ENCODE measurements at places on chromosomes 4 and X.

DNA sequence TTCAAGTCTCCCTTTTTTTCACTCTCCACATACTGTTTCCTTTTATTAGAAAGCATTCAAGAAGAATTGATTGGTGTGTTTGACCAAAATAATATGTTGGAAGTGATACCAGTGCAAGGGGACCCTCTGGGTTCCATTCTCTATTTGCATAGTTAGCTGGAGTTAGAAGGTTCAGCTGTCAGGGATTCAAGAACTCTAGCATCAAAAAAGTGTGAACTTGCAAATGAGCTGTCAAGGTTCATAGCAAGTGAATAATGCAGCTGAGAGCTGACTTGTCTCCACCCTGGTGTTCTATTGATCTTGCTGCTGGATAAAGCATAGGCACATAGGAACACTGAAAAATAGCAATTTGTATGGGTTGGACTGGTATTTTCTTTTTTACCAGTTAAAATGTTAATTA is 73.2 kb downstream of the SORBS2 start:
- no peak for DNase-seq

- no peak for DNase-seq
Measured at GRCh38 chr4:177239878-177240277, 69.8 kb upstream of the NEIL3 start.

- no peak for DNase-seq
Measured at GRCh38 chr4:20480165-20480947, 219.9 kb upstream of the PACRGL start.

DNA sequence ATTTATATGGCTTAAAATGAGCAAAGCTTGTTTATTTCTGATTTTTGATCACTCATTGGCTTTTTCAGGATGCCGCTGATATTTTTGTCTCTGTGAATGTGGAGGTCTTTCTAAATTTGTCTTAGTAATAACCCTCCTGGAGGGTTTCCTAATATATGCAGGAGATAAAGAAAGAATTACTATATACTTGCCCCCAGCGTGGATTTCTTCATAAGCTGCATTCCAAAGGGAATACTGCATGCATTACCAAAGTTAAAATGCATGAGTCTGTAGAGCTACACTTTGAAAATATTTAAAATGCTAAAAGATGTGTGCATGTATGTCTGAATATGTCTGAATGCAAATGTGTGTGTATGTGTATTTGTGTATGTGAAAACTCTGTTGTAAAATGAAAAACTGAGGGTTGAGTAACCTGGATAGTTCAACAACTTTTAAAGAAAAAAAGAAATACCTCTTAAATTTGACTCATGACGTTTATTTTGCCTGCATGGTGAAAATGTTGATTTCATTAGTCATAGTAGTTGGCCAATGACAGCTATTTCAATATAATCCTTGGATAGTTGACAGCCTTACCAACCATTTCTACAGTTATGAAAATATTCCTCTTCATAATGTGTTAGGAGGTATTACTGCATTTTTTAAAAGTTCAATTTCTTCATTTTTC is 113.2 kb upstream of the ZNF827 start:
- DNase-seq = no peak

DNA sequence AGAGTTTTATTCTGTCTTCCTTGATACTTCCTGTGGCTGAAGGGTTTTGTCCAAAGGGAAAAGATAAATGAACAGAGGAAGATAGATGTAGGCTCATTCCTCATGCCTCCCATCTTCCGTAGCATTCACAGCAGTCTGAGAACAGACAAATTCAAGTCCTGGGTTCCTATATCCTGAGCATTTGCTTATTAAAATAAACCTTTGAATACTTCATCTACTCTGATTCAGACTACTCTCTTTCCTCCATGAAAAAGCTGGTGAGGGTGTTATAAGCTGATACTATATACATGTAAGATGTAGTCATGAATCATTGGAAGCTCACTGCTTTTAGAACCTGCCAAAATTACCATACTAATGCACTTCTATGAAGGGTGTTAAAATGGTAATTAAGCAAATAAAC is 61.2 kb downstream of the GAB1 start:
- DNase-seq = no peak

- no peak for DNase-seq
Measured at GRCh38 chrX:20315140-20315539, 48.4 kb upstream of the RPS6KA3 start.

- no peak for DNase-seq
Measured at GRCh38 chr4:30870513-30870912, 150.3 kb downstream of the PCDH7 start.

DNA sequence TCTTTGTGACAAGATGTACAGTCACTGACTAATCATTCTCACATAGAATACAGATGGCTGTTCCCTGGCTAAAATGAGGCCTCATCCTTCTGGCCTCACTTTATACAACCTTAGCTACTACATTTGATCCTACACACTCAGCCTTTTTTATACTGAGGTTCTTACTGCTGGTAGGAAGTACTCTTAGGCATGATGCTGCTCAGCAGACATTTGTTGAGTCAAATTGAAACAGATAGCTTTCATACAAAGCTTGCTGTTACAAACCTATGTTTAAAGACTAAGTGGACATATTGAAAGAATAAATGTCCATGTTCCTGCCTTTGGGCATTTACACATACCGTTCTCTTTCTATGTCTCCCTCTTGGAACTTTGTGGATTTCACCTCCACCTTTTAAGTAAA is 154.9 kb downstream of the NPFFR2 start:
- no peak for DNase-seq

DNA sequence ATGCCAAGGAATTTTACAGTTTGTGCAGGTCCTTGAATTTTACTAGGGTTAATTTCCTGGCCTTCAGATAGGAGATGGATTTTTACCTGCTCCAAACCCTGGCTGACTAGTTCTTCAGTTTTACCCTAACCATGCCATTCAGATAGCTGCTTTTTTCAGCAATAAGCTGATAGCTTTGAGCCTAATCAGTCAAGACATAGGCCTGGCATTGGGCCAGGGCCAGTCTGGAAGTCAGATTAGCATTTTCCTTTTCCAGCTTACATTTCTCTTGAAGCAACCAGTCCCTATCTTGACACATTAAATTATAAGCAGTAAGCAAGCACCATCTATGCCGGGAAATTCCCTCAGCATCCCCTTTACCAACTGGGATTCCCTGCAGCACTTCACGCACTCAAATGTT is 177.1 kb downstream of the ADGRA3 start:
- DNase-seq = no peak

- no peak for DNase-seq
Measured at GRCh38 chr4:169342906-169343564, 72.3 kb upstream of the SH3RF1 start.

DNA sequence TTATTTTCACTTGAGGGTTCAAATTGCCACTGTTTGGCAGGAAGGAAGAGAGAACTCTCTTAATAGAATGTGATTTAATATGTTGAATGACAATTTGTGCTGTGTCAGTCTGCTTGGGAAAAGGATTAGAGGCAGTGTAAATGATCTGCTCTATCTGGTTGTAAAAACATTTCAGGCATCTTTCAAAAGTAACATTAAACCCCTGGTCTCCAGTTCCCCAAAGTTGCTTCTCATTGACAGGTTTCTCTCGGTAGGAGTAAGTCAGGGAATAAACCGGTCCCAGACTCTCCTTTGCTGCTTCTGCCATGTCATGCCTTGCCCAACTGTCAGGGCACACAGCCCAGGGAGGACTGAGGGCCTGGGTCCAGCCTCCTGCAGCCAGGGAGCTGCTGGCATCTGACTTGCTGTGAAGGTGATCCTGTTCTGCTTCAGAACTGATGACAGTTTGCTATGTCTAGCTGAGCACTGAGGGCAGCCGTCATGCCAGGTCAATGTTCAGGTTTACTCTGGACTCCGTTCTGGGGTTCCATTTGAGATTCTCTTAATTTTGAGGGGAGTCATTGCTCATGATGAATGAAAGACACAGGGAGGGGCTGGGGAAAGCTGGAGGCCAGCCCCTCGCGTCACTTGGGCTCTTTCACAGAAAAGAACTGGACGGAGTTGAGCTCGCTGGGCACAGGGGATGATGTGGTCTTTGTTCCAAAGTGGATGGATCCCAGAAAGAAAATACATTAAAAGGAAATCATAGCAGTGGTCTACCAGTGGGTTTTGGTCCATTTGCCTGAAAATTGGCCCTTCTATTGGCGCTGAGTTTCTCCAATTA is 312.4 kb downstream of the ARHGAP10 start:
- DNase-seq = no peak

GRCh38 chrX:47817421-47817820 is 19.3 kb upstream of the ZNF81 start:
- no peak for DNase-seq

DNA sequence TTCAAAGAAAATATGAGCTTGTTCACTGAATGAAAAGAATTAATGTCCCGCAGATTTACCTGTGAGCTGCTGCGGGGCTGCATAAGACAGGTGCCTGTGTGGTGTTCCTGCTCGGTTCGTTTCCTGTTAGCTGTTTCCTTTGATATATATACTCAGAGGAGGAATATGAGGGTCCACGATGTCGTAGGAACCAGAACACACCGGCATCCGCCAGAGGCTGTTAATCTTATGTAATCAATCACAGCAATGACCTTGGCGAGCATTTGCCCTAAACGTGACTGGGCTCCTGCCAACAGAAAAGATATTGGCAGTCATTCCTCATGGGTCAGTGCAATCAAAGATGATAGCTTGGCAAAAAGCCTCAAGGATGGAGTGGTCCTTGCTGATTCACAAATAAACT is 260.1 kb downstream of the EVC2 start:
- DNase-seq = peak; percentile 24

GRCh38 chr4:74235135-74235534 is 73.1 kb upstream of the EPGN start:
- no peak for DNase-seq

GRCh38 chr4:81348086-81348777 is 123.5 kb downstream of the RASGEF1B start:
- DNase-seq = no peak

DNA sequence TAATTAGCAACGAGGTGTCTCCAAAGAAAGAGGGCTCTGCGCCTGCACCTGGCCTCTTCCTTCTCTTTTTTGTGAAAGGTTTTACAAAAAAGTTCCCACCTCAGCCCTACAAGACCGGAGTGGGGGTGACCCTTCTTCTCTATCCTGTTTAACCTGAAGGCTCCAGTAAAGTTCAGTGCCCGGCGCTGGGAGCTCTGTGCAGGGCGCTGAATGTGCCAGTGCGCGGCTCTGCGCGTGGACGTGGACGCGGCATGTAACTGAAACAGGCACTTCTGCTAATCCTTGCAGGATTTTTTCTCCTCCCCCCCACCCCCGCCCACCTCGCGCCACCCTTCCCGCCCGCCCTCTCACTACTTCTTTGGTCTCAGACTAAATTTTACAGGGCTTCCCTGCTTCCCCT is 2.4 kb downstream of the GPR50 start:
- no peak for DNase-seq

DNA sequence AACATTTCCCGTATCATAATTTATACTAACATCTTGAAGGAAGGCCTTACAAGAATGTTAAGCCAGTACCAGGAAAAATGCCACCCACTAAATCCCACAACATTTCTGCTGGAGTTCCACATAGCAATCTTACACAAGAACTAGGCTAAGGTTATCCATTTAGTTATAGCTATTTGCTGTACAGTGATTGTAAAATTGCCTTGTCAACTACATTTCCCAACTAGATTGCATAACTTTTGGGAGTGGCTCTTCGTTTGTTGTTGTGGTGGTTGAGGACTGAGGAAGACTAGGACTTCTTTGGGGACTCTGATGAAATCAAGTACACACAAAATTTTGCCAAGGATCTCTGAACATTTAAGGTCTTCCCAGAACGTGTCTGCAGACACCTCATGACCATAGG is 8.0 kb downstream of the IBSP start:
- DNase-seq = no peak

DNA sequence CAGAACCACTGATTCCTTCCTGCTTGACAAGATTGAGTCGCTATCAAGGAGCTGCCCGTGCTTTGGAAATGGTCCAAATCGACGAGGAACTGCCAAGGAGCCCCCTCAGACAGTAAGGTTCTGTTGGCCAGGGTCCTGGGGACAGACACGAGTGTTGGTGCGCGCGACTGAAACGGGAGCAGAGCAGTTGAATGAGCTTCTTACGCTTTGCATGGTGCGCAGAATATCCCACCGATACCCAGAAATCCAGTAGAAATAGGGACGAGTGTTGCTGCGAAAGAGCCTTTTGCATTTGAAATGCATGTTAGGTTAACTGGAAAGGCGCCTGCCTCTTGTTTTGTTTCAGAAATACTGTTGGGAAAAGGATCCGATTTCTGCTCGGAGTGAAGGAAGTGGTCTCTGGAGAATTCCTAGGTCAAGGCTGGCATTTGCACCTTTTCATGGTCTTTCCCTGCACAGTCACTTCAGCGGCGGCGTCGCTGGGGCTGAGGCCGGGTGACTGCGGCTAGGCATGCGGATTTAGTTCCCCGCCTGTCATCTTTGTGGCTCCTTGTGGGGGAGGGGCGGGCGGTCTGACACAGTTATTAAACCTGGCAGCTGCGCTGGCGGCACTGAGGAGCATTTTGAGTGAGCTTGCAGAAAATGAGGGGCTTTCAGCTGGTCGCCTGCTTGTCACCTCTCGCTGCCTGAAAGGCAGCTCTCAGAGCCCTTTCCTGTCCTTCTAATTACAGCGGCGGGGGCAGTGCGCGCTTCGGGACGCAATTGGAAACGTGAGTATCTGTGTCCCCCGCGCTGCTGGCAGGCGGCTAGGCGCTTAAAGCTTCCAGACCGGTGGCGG is 51.5 kb upstream of the TRIM2 start:
- DNase-seq = no peak

DNA sequence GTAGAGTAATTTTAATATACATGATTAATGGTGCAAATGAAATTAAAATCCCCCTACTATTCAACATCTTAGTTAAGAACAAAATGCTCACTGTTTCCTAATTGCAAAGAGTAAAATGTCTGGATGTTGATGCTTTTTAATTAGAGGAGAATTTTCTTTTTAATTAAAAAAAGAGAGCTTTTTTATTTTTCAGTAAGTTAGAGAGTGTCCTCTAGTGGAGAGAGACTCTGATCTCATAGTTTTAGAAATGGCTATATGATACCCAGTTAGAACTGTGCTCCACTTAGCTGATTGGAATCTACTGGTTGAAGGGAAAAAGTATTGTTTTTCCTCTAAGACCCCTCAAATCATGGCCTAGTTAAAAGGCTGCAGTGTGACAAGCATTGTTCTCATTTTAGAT is 312.0 kb upstream of the MAGEB2 start:
- no peak for DNase-seq

DNA sequence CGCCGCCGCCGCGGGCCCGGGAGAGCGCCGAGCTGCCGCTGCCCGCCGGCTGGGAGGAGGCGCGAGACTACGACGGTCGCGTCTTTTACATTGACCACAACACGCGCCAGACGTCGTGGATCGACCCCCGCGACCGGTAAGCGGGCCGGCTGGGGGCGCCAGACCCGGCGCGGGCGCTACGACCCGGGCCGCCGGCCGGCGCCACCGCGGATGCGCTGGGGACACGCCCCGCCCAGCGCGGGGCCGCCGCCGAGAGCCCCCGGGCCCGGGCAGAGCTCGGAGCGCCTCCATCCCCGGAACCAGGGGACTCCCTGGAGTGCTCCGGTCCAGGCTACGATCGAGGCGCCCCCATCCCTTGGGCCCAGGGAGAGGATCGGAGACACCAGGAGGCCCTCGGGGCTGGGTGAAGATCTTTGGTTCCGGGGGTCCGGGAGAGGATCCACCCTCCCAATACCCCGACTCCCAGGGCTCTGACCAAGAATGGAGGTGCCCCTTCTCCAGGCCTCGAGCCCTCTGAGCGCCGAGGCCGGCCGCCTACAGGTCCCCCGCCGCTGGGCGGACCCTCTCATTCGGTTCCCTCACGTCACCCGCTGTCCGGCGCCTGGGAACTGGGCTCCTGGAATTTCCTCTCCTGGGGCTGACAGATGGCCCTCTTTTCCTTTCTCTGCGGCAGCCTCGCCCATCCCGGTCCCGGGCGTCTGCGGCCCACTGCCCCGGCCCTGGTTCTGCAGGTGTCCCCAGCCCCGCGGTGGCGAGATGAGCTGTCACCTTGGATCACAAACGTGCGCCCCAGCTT is 48.8 kb downstream of the CLDN34 start:
- DNase-seq = no peak
